ENCODE measurements at places on chromosomes 1 and 21. TPM values are rescaled to one million over a fixed set of nuclear protein-coding genes. Genes with fewer than 3 reads are reported as not detected.
A peak's percentile ranks its signal among the peaks of the same experiment; 100 is the strongest.

DNA sequence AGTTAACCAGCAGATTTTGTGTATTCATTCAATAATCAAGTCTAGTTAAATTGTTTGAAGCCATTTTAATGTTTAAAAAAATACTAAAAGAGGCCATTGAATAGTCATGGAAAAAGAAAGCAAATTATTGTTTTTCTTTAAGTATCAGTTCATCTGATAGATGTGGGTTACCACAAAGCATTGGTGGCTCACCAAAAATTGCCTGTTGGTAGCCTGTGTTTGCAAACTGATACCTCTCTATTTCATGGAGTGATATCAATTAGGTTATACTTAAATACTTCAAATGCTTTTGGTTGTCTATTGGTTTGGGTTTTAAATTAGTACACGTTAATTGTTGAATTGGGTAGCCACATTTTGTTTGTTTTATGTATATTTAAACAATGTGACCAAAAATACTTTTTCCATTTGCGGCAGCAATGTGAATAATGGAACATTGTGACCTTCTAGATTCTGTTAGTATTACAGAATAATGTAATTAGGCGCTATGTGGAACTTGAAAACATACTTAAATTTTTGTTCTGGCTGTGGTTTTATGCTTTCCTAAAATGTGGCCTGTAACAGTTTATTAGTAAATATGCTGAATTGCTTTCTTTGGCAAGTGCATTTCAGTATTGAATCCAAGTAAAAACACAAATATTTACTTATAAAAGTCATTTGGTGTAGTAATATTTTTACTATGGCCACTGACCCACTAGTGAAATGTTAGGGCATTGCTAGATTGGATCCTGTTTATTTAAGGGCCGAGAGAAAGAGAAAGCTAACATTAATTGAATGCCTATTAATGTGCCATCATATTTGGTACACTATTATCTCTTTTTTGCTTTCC lies 37.1 kb upstream of the NBL1 start:
- DNase-seq, result no peak

Gene HES4
- polyA plus RNA-seq, result 47.9 TPM

GRCh38 chr1:43455213-43455889 lies 1.6 kb upstream of the HYI start:
- DNase-seq, result no peak

Gene GBP7
- polyA plus RNA-seq, result 0.20 TPM

- DNase-seq, result no peak
Observed at GRCh38 chr1:150575518-150576366, 3.7 kb downstream of the MCL1 start.

Gene RHOU
- polyA plus RNA-seq, result 15.9 TPM

Gene OR14K1
- not detected for polyA plus RNA-seq

DNA sequence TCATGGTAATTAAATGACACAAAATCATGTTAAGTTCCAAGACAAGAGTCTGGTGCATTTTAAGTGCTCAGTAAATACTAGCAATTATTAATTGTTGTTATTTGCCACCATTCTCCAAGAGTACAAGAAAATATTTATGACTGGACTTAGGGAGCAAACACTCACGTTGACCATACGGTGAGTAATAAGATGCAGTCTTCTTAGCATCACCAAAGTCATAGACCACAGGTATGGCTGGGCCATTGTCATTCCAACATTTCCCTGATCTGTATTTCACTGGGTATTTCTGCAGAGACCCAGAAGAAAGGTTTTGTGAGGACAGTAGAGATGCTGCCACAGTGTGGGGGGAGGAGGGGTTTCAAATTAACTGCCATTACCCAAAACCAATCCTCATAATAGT lies 4.7 kb downstream of the ITLN2 start:
- no peak for DNase-seq

Gene RNU1-4
- not detected for polyA plus RNA-seq

Gene MCOLN3
- 22.7 TPM for polyA plus RNA-seq

Gene GJB4
- polyA plus RNA-seq, result 0.66 TPM

DNA sequence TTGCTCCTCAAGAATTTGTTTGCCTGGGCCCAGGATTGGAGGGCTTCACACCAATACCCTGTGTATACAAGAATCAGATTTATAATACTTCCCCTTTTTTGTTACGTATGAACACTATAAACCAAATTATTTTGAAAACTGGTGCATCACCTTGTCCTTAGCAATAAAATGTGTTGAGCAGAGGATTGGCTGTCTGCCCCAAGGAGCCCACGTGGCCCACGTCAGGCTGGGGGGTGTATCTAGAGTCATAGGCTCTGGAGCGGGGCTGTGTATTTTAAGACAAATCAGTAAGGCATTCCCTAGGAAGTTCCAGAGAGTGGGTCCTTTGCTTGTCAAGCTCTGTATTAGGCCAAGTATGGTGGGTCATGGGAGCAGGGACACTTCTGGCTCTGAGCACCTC lies 2.0 kb upstream of the ST3GAL3 start:
- no peak for DNase-seq

Gene DNAJC11
- 79.4 TPM for polyA plus RNA-seq

DNA sequence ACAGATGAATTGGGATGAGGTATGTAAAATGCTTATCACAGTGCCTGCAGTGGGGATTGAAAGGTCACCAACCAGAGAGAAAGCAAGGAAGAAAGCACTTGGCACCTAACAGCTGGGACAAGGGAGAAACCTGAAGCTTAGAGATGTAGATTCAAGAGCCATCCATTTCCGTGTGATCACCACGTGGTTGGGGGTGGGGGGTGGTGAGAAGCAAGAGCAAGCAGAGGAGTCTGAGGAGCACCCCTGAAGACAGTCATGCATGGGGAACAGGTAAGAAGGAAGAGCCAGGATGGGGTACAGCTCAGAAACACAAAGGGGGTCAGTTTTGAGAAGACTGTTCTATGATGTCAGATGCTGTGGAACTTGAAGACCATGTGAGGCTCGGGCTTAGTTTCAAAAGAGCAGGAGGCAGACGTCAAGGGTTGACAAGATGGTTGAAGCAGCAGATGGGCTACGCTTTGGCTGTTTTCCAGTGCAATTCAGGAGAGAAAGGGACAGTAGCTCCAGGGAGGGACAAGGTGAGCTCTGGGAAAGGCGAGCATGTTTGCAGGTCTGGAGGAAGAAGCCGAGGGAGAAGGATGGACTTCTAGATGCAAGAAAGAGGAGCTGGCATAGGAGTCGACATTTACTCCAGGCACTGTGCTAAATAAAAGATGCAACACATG lies 17.4 kb downstream of the KANK4 start:
- DNase-seq, result no peak

Gene PTGS2
- polyA plus RNA-seq, result 0.93 TPM

GRCh38 chr1:153567621-153568366 lies 2.1 kb upstream of the S100A2 start:
- no peak for DNase-seq

DNA sequence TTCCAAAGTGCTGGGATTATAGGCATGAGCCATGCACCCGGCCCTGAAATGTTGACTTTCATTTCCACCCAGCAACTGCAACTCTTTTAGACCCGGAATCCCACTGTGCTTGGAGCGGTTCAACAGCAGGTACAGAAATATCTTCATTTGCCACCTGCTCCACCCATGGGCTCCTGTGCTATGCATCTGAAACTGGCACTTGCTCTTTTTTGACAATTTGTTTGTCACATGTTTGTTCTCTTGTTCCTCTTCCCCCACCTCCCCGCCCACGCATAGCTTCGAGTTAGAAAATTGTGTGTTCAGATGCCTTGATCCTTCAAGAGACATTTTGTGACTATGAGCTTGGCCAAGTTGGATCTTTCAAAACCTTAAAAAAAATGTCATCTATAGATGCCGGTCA lies 2.4 kb upstream of the IFNLR1 start:
- no peak for DNase-seq

DNA sequence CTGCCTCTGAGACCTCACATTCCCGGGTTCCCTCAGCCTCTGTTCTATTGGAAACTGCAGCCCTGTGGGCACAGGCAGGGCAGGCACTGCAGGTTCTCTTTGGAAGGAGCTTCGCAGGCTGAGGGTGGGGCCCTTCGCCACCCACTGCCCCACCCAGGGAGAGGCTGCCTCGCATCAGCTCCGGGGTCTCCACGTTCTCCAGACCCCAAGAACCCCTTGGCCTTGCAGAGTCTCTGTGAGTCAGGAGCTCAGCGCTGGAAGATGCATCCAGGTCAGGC lies 8.6 kb upstream of the C1orf159 start:
- DNase-seq, result no peak

DNA sequence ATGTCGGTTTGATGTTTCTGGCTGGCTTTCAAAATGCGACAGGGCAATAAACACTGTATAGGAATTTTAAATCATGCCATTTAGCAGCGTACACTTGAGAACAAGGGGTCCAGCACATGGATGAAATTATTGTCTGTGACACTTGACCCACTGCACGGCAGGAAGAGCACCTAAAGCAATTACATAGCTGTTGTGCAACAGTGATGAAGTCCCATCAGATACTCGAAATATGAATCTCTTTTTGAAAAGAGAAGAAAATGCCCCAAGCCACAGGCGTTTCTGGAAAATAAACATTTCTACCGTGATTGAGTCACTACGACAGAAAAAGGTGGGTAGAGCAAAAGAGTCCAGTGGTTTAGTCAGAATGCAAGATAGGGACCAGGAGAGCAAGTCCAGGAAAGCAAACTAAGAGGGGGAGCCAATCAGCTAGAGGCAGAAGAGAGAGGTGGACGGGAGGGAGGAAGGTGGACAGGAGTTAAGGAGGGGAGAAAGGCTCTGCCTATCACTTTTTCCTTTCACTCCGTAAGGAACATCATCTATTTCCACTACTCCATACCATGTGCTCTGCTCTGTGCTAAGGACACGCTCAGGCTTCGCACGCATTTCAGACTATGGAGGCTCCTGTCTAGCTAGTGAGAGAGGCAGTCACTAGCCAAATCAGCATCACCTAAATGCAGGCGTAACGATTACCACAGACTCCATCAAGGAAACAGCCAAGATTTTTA lies 6.4 kb downstream of the DSCAM start:
- DNase-seq, result no peak

- DNase-seq, result peak; percentile 65
Observed at GRCh38 chr1:62841587-62842169, 57.7 kb downstream of the ATG4C start.

DNA sequence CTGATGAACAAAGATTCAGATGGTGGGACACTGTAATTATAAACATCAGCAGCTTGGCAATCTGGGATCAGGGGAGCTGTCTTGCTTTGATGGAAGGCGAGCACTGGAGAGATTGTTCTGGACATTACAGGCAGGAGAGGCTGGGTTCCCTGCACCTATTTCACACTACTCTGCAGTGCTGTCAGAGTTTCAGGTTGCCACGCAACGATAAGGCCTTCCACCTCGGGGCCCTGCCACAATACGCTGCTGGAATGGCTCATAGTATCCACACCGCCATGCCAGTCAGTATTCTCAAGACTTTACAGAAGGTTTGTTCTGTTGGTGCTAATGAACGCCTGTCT lies 96.8 kb downstream of the GLIS1 start:
- DNase-seq, result no peak

Gene ATP5PO
- polyA plus RNA-seq, result 311 TPM

Gene TNFSF4
- polyA plus RNA-seq, result 2.0 TPM

GRCh38 chr21:41593051-41593759 lies 85.2 kb upstream of the TMPRSS2 start:
- no peak for DNase-seq
